B cell (primary cell): ENCODE measurements at places on chromosomes 5 and 9. TPM values are rescaled to one million over a fixed set of nuclear protein-coding genes. Genes with fewer than 3 reads are reported as not detected.

- peaks cover 13% of the 10 kb centered on the region for H3K4me1 ChIP-seq
- peaks cover 8% of the 10 kb centered on the region for H3K27me3 ChIP-seq
- H3K36me3 ChIP-seq: no peaks in the 10 kb centered on the region
- no peak for DNase-seq
Measured at GRCh38 chr5:75050415-75050814, 1.9 kb downstream of the GCNT4 start.

AQP7 gene
- 0.49 TPM in 1 of 2 replicates, not detected in the other for total RNA-seq

DNA sequence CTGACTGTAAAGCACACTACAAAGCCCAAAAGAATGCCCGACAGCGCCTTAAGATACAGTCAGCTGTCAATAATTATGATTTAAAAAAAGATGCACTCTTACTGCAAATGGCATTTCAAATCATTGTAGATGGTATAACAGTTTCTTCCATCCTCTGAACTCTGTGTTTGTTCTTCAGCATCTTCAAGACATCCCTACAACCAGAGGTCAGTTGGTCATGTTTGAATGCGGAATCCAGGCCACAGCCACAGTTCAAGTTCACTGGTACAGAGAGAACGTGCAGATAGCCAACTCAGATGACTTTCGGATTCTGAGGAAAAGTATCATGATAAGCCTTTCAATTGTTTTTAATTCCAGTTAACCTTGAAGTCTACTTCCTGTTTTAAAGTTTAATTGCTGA is 8.7 kb upstream of the MYOT start:
- no peaks in the 10 kb centered on the region for H3K27me3 ChIP-seq
- H3K27ac ChIP-seq: peak overlapping the region; percentile 23
- H3K36me3 ChIP-seq: no peaks in the 10 kb centered on the region
- H3K4me1 ChIP-seq: peaks cover 18% of the 10 kb centered on the region
- DNase-seq: no peak

GRCh38 chr5:78570646-78571045 is 77.9 kb downstream of the LHFPL2 start:
- H3K36me3 ChIP-seq: no peaks in the 10 kb centered on the region
- peaks cover 22% of the 10 kb centered on the region for H3K4me1 ChIP-seq
- H3K4me3 ChIP-seq: no peak overlapping the region
- DNase-seq: no peak
- no peaks in the 10 kb centered on the region for H3K27me3 ChIP-seq

DNA sequence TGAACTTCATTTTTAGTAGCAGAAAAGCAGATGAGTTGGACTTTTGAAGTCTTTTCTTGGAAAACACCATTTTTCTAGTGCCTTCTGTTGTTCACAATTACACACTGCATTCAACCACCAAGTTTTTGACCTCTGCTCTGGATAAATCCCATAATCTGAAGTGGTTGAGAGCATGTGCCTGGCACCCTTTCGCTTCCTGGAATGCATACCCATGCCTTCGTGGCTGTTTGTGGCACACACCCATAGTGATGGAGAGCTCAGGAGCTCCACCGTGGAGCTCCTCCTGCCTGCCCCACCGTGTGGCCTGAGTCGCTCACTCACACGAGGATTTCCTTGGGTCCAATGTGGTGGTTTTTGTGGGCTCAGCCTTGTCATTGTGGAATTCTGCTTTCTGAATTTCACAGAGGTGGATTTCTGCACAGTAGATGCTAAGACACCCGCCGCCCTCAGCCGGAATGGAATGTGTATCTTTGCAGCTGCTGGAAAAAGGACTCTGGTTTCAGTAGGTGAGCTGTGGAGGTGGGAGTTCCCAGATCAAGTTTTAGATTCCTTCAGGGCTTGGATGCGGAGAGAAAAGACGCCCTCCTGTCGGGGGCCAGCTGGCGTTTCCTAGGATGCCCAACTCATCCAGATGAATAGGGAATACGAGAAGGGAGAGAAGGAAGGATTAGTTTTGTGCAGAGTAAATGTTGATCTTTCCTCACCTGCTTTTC is 500.4 kb downstream of the IRX1 start:
- no peak for DNase-seq
- no peak overlapping the region for H3K27ac ChIP-seq
- no peaks in the 10 kb centered on the region for H3K4me1 ChIP-seq
- H3K4me3 ChIP-seq: no peak overlapping the region
- H3K36me3 ChIP-seq: no peaks in the 10 kb centered on the region

- H3K36me3 ChIP-seq: no peaks in the 10 kb centered on the region
- H3K4me3 ChIP-seq: no peak overlapping the region
- no peak for DNase-seq
- H3K4me1 ChIP-seq: no peaks in the 10 kb centered on the region
- peaks cover 18% of the 10 kb centered on the region for H3K27me3 ChIP-seq
Measured at GRCh38 chr5:154095904-154096303, 57.1 kb downstream of the MFAP3 start.

HRCT1 gene
- total RNA-seq: not detected in 2 replicates

OR13C9 gene
- total RNA-seq: not detected in 2 replicates

GRCh38 chr5:45508135-45508534 is 188.0 kb downstream of the HCN1 start:
- no peak for DNase-seq
- no peaks in the 10 kb centered on the region for H3K36me3 ChIP-seq
- no peaks in the 10 kb centered on the region for H3K27me3 ChIP-seq
- no peak overlapping the region for H3K27ac ChIP-seq

SLCO4C1 gene
- total RNA-seq: 0.17 and 0.42 TPM in 2 replicates
